ENCODE measurements at places on chromosomes 4 and X. TPM values are rescaled to one million over a fixed set of nuclear protein-coding genes. Genes with fewer than 3 reads are reported as not detected.

MRFAP1 gene
- total RNA-seq: 63.6 TPM

REST gene
- 32.0 TPM for total RNA-seq

ARAP2 gene
- total RNA-seq: 39.2 TPM

USP53 gene
- 53.9 TPM for total RNA-seq

DCLK2 gene
- total RNA-seq: 8.9 TPM

PFKFB1 gene
- total RNA-seq: not detected

ZBTB33 gene
- total RNA-seq: 15.9 TPM

AFM gene
- total RNA-seq: not detected

UGT2B10 gene
- total RNA-seq: 0.96 TPM

ZFP92 gene
- 5.1 TPM for total RNA-seq

YY2 gene
- total RNA-seq: 2.2 TPM

LRP2BP gene
- 6.5 TPM for total RNA-seq

ZNF732 gene
- 5.1 TPM for total RNA-seq

UGT8 gene
- 3.6 TPM for total RNA-seq

PGK1 gene
- total RNA-seq: 203 TPM

CDX4 gene
- not detected for total RNA-seq

GLOD5 gene
- total RNA-seq: not detected

EGF gene
- total RNA-seq: 8.4 TPM

GYPE gene
- 1.2 TPM for total RNA-seq

USP17L18 gene
- not detected for total RNA-seq

DACH2 gene
- total RNA-seq: 4.8 TPM

HSD17B13 gene
- 1.9 TPM for total RNA-seq

MAGED4B gene
- 20.5 TPM for total RNA-seq

TMEM35A gene
- 3.1 TPM for total RNA-seq

USP17L12 gene
- total RNA-seq: not detected

ASMT gene
- not detected for total RNA-seq

SLC9B1 gene
- 12.8 TPM for total RNA-seq

BEX2 gene
- total RNA-seq: 14.7 TPM

WDR17 gene
- total RNA-seq: 7.2 TPM

AKAP14 gene
- total RNA-seq: not detected

Data from umbilical cord (tissue), 2 donors.